ENCODE measurements at places on chromosomes 11 and 22.

DNA sequence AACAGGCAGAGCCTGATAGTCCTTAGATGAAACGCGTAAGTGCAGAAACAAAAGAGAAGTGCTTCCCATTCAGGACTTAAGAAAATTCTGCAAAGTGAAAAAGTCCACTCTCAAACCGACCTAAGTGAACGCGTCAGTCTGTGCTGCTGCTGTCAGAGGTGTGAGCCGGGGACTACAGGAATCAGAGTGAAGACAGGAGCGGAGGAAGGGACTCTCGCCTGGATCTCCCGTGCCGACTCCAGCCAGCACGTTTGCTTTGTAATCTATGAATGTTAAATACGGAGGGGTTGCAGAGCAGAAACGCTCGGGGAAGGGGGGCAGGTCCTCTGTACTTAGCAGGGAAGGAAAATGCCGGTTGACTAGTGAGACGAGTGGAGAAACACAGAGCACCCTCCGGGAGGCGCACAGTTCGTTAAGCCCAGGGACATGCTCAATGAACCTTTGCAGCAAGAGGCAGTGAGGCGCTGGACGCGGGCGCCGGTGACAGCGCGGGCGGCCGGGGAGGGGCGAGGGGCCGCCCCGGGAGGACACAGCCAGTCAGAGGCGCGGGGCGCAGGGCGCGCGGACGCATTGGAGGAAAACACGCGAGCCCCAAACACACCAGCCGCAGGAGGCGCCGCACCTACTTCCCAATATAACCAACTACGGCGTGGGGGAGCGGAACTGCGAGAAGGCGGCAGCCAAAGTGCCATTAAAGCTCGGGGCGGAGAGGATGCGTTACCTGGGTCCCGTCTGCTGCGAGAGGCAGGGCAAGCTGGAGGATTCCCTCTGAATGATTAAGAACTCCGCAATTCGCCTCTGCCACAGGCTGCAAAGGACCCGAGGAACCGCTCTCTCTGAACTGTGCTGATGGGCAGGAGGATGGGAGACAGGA lies at the start of gene CNTN5:
CNTN5 (plus strand) TSS at position 598 of the 874 bp plus-strand sequence.
- peak; percentile 12 for DNase-seq

GRCh38 chr11:122235615-122236014 lies 119.6 kb upstream of the BLID start:
- peak; percentile 3 for DNase-seq

DNA sequence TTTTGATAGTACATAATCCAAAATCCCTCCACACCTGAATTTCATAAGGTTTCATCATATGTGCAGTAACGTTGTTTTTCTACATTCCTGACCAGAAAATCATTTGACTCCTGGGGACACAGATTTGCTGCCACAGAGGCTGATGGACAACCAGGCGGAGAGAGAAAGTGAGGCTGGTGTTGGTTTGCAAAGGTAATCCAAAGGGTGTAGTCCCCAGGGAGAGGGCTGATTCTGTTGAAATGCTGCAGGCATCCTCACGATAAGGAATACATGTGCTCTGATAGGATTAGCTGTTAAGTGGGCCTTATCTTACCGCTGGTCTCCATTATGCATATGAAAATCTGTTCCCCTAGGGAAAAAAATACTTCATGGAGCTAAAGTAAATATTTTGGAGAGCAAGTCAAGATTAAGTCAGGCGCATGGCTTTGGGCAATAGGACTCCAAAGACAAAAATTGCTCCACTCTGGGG lies 8.1 kb downstream of the APOL6 start:
- no peak for DNase-seq

GRCh38 chr11:96215110-96215782 lies 127.7 kb downstream of the MAML2 start:
- no peak for DNase-seq

DNA sequence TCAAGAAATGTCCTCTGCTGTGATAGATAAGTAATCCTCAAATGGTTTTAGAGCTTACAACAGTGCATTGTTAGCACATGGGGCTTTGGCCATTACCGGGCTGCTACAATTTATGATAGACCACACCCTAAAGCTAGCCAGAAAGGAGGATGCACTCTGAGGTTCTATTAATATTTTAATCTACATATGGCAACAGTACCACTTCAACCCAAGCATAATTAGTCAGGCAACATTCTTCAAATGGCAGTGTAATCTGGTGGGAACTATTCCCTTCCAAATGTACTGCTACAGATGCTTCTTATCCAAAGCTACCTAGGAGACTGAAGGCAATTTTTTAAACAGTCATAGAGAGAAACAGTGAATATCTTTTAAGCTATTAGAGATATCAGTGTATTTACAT lies 697.6 kb downstream of the KCNA4 start:
- DNase-seq: no peak

- no peak for DNase-seq
Measured at GRCh38 chr11:106422583-106422982, 345.1 kb downstream of the AASDHPPT start.

- DNase-seq: no peak
Measured at GRCh38 chr22:48890693-48891554, 936.7 kb downstream of the BRD1 start.

GRCh38 chr11:10488121-10488933 lies 33.3 kb downstream of the AMPD3 start:
- peak; percentile 50 for DNase-seq

- DNase-seq: no peak
Measured at GRCh38 chr11:116512841-116513240, 259.9 kb downstream of the BUD13 start.

DNA sequence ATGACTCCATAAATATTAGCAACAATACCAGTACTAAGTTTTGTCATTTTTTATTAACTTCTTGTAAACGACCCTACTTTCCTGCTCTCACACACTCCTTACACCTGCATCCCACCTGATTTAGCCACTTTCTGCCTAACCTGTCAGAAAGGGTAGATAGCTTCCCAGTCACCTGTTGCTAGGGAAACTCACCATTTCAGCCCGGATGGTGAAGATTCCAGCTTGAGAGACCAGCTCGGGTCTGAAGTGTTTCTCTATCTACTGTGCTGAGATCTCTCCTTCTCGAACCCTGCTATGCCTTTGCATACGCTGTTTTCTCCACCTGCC lies at the start of gene PARVG:
PARVG (plus strand) TSS at position 220 of the 327 bp plus-strand sequence. CDS start 2,405 bp downstream, outside the sequence.
- DNase-seq: no peak

- no peak for DNase-seq
Measured at GRCh38 chr22:20545681-20546521, 38.5 kb downstream of the MED15 start.

GRCh38 chr22:38097557-38098409 lies 12.7 kb downstream of the BAIAP2L2 start:
- no peak for DNase-seq

DNA sequence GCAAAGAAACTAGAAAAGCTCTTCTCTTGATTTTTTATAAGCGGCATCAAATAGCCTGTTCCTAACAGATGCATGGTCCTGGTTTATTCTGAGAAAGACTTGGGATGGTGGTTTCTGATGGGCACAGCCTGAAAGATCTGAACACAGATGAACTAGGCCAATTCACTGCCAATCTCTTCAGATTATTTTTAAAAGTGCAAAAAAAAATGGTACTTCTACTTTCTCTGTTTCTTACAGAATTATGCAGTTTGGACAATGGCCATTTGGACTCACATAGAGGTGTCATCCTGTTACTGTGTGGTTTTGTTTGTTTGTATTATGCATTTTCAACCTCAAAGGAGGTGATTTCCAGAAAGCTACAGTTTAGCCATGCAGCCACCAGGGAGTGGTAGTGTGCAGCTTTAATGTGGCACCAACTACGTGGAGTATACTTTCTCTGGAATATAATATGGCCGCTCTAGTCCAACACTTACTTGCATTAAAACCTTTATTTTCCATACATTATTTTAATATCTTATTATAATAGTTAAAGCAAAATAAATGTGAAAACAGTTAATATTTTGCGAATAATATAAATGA lies 469.8 kb upstream of the KIRREL3 start:
- peak; percentile 1 for DNase-seq

GRCh38 chr11:118198370-118198769 lies 21.9 kb upstream of the SCN2B start:
- peak; percentile 30 for DNase-seq

DNA sequence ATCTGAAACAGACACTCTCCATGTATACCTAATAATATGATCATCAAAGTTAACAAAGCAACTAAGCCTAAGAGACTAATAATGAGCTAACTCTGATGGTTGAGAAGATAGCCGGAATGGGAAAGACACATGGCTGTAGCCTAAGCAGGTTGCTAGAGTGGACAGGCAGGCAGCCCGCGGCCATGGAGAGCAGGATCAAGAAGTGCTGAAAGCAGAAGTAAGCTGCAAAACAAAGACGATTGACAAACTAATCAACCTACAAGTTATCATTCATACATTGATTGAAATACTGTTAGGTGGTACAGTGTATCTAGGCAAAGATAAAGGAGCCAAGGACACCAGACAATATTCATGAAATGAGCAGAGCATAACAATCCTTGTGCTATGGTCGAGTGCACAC lies 29.3 kb downstream of the SLN start:
- no peak for DNase-seq

- DNase-seq: no peak
Measured at GRCh38 chr11:126893796-126894195, 106.8 kb downstream of the KIRREL3 start.

GRCh38 chr11:8283465-8284230 lies 20.0 kb upstream of the LMO1 start:
- no peak for DNase-seq

- no peak for DNase-seq
Measured at GRCh38 chr22:37280718-37281117, 1.6 kb upstream of the CYTH4 start.

- no peak for DNase-seq
Measured at GRCh38 chr22:38300197-38300945, 16.9 kb downstream of the CSNK1E start.

- no peak for DNase-seq
Measured at GRCh38 chr11:64874308-64875240, 3.8 kb downstream of the EHD1 start.

DNA sequence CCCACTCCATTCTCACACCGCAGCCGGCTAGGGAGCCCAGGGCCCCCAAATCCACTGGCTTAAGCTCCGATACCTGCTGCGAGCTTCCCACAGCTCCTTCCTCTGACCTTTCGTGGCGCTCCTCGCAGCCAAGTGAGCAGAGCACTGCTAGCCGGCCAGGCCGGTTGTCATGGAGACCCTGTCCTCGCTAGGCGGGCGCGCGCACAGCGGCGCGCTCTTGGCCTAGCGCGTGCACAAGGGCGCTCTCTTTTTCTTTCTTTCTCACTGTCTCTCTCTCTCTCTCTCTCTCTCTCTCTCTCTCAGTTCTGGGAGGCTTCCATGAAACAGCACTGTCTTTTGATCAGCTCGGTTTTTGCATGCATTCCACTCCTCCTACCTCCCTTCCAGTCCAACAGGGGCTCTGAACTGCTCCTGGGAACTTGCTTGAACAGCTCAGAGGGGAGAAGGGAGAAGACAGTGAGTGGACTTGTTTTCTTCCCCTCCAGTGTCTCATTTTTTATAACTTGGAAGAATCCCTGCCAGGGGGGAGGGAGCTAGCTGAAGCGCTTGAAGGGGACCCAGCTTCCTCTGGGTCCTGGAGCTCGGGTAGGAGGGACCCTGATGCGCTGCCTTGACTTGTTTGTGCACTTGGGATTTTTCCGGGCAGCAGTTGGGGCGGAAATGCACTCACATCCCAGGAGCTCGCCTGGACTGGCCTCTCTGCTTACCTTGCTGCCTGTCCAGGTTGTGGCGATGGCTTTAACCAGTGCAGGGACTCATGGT lies 100.3 kb upstream of the AKIP1 start:
- DNase-seq: peak; percentile 92

GRCh38 chr11:115112754-115113153 lies 391.5 kb downstream of the CADM1 start:
- DNase-seq: no peak

- no peak for DNase-seq
Measured at GRCh38 chr11:77403211-77403610, 70.7 kb downstream of the PAK1 start.

DNA sequence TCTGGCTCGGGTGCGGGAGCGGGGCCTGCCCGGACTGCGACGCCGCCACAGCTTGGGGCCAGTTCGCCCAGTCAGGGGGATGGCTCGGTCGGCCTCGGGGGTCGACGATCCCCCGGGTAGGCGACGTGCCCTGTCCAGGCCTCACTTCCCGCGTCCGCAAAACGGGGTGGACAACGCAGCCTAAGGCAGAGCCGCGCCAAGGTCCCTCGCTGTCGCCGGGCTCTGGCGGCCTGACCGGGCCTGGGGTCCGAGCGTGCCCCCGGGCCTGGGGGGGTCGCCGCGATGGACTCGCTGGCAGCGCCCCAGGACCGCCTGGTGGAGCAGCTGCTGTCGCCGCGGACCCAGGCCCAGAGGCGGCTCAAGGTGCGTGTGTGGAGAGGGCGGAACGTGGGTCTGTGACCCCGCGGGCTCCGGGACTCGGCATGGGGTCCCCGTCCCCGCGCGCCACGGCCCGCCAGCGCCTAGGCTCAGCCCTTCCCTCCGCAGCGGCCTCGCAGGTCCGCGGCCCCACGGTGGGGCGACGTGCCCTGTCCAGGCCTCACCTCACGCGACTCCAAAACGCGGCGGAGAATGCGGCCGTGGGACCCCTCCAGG lies 4.2 kb downstream of the SEPTIN5 start:
- no peak for DNase-seq

- DNase-seq: no peak
Measured at GRCh38 chr22:30089655-30089974, 9.4 kb downstream of the HORMAD2 start.

DNA sequence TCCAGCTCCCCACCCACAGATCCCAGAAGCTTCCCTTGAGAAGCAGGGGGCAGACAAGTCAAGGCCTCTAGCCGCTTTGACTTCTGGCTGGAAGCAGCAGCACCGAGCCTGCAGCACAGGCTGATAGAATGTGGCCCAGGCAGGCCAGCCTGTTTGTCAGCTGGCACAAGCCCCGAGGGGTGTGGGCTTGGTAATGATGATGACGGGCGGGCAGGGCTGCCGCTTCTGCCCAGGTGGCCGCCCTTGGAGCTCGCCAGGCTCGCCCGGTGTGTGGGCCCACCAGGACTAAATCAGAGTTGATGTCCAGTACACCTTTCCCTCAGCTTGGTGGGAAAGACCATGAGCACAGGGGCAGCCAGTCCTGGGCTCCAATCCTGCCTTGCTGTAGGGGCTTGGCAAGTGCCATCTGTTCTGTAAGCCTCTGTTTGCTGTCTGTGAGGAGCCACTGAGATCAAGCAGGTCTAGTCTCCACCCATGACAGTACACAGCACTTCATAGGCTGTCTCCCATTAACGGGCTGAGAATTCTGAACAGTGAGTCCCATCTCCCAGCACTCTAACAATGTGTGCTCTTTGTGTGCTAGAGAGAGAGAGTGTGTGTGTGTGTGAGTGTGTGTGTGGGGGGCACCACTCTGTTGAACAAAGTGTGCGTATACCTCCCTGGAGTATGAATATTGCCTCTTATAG lies 26.8 kb downstream of the MICAL2 start:
- no peak for DNase-seq

GRCh38 chr11:60927600-60927999 lies 3.3 kb downstream of the TMEM132A start:
- DNase-seq: no peak

GRCh38 chr11:76047231-76047630 lies 159.1 kb downstream of the WNT11 start:
- no peak for DNase-seq

All from H54 (cell line).